ENCODE measurements at places on chromosomes 2 and 18.

DNA sequence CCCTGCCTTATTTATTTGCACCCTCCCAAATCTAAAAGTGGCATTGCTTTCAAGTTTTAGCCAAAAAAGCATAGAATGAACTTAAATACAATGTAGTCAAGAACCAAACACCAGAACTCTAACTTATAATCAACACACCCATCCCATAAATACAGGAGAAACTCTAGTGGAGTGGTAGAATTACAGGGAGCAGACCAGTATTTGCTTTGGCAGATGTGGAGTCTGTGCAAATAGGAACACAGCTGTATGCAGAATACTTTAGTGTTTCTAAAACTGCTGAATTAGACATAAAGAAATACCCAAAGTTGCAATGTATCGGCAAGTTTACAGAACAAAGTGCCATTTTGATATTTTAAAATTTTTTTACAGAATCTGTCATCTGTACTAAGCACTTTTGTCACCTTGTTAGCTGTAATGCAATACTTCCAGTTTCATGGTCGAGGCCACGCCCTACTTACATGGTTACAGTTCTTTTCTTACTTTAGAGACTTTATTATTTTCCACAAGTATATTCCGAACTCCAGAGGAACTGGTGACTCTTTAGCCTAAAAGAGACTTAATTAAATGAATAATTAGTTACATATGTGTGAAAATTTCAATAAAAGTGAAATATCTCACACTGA is 23.7 kb upstream of the COL5A2 start:
- no peak for DNase-seq

DNA sequence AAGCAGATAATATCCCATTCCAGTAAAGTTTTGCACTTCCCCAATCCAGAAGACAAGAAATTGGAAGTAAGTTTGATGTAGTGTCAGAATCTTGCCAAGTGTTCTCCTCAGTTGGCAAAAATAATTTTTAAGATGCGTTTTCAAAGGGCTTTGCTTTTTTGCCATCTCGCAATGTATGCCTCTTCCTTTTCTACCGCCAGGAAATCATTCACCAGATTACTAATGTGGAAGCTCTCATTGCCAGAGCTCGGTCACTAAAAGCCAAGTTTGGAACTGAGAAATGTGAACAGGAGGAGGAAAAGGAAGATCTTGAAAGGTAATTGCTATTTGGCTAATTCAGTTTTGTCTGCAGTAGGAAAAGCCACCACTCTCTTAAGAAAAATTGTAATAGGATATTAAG is 110.7 kb downstream of the RAB3GAP1 start:
- DNase-seq, result no peak

GRCh38 chr2:102053096-102053495 is 61.3 kb downstream of the IL1R2 start:
- DNase-seq, result no peak

DNA sequence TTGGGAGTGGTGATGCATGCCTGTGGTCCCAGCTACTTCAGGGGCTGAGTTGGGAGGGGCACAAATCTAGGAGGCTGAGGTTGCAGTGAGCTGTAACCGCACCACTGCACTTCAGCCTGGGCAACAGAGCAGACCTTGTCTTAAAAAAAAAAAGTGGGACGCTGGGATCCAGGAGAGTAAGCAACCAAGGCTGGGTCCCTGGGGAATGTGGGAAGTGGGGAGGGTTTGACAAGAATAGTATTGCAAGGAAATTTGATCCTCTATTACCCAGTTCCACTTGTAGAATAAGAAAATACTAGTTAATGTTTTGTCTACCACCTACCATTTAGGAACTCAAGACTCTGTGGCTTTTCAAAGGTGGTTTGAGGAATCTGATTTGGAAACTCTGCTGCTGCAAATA is 21.1 kb upstream of the DYTN start:
- DNase-seq, result no peak

DNA sequence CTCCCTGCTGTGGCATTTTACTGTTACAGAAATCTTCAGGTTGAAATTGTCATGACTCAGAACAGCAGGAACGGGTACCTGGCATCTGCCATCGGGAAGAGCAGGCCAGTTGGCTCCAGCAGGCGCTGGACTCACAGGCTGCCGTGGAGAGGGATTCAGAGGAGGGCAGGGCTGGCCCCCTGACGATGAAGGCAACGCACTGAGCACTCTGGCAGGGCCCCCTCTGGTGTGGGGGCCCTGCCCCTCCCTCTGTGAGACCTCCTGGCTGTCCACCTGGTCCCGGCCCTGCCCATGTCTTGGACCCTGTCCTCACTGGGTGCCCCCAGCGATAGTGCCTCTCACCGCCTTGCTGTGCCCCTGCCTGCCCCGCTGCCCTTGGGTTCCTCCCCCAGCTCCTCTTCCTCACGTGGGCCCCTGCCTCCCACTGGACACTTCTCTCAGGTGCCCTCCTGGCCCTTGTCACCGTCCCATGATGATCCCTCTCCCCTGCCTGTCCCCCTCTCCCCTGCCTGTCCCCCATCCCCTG is 23.3 kb upstream of the ALLC start:
- DNase-seq, result no peak

DNA sequence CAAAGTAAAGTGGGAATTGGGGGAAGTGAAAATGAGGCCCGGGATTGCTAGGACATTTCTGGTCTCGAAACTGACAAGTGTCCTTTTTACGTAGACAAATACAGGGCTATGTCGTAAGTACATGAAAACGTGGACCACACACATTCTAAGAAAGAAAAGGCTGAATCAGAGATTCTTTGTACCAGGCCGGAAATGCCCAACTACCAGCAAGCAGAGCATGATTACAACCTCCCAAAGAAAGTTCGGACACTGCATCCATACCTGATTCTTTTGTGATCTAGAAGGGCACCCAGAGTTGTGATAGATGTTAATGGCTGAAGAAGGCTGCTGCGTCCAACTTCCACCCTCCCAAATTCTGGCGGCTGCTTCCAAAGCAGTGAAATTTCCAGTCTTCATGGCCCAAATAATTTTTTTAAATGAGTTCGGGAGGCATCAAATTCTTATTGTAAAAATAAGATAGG is 1.7 kb downstream of the RBMS1 start:
- DNase-seq, result no peak

GRCh38 chr2:234830853-234831252 is 121.0 kb upstream of the SH3BP4 start:
- no peak for DNase-seq

GRCh38 chr2:237451643-237452469 is 35.2 kb upstream of the MLPH start:
- DNase-seq, result no peak

- DNase-seq, result no peak
Observed at GRCh38 chr2:196224756-196225155, 53.4 kb upstream of the STK17B start.

DNA sequence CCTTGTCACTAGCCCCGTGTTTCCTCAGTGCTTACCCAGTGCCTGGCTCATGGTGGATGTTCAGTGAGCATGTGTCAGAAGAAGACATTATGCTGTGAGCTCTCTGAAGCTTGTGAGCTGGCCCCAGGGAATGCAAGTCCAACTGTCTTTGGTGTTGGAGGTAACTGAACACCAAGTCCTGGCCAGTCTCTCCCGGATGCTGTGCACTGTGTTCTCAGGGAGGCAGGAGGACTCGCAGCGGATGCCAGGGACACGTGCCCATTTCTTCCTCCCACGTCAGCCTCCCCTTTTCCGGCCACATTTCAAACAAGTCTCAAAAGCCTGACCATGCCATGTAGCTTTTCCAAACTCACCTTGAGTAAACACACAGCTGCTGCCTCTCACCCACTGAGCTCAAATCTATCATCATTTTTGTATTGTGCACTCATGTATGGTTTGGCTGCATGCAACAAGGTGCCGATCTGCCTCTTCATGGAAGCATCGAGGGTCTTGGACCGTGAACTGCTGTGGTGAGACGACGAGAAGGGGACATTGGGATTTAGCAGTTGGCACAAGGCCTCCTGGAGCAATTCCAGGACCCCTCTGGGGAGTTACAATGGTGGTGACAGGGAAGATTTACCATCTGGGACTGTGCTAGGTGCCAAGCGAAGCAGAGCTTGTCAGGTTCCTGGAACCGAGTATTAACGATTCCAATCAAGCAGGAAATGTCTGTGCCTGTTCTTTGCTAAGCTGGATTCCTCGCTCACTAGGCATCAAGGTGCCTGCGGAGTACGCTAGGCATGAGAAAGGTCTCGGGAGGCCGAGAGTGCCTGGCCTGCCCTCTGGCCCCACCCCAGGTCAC is 44.4 kb upstream of the MGAT4A start:
- DNase-seq, result no peak

GRCh38 chr2:113127646-113128570 is 510 bp downstream of the IL1RN start:
- DNase-seq, result no peak

GRCh38 chr2:85436836-85437487 is 18.4 kb downstream of the SH2D6 start:
- no peak for DNase-seq

DNA sequence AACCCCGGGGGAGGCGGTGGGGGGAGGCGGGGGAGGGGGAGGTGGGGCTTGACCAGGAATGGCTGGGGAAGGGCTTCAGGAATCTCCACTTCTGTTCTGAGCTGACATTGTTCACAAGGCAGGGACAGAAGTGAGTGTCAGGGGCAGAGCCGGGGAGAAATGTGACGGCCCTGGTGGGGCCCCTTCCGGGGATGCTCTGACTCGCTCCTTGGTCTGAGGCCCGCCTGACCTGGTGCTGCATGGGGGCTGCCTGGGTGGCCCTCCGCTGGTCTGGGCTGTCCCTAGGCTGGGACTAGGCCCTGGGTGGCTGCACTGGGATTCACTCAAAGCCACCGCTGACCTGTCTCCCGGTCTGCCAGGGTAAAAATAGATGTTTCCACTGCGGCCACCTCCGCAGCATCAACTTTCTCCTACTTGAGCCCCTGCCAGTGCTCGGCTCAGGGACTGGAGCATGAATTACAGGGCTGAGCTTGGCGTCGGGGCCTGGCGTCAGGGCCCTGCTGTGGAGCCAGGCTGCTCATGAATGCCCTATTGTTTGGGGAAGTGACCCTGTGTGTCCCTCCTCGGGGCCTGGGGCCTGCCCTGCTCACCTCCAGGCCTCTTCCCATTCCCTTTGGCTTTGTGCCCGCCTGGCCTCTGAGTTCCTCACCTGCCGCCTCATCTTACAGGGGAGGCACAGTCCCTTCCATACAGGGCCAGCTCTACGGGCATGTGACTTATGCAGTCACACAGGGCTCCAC is 247.5 kb downstream of the DYSF start:
- DNase-seq, result no peak

- no peak for DNase-seq
Observed at GRCh38 chr2:109380502-109381326, 233.1 kb downstream of the SEPTIN10 start.

DNA sequence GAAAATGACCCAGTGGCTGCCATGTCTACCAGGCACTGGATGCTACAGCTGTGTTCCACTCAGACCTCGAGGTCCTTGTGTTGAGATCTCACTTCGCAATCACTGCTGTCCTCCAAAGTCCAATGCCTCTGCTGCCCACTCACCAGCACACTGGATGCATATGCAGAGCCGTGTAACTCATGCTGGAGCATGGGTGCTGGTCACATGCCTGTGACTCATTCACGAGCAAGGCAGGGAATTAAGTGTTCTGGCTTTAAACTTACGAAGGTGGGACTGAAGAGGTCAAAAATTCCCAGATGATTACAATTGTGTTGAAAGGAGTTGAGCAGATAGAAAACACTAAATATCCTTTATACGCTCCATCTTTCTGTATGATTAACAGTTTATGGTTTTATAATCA is 417.5 kb downstream of the NUP35 start:
- no peak for DNase-seq

- DNase-seq, result no peak
Observed at GRCh38 chr18:72063001-72063400, 481.1 kb downstream of the CBLN2 start.

DNA sequence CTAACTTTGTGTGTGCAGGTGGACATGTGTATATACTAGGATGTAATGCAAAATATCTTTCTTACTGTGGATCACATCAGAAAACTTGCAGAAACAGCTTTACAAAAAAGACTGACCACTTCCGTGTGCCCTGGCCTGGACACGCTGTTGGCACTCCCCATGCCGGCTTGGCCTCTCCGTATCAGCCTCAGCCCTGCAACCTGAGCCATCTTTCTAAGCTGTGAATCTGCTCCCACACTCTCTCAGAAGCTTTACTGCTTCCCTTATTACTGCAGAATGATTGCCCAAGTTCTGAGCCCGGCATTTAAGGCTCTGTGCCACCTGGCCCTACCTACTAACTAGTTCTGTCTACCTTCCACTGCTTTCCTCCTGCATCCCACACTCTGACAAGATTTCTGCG is 37.8 kb downstream of the MYO7B start:
- no peak for DNase-seq

GRCh38 chr2:25141120-25141519 is 27.3 kb downstream of the POMC start:
- no peak for DNase-seq

- no peak for DNase-seq
Observed at GRCh38 chr2:28447086-28447485, 48.8 kb upstream of the PLB1 start.

DNA sequence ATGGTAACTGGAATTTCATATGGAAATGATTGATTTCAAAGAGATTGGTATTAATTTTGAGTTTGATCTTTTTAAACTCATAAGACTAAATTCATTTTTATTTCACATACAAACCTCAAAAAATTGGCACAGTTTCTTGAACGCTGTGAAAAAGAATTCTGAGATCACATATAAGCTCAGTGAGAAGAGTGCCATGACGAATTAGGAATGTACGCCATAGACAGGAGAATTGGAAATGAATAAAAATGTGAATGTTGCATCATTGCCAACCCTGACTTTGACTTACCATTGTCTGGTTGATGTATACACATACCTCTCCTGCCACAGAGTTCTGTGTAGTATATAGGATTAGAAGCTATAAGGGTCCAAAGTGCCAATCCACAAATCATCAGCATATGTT is 290.4 kb upstream of the ZC3H15 start:
- DNase-seq, result no peak

DNA sequence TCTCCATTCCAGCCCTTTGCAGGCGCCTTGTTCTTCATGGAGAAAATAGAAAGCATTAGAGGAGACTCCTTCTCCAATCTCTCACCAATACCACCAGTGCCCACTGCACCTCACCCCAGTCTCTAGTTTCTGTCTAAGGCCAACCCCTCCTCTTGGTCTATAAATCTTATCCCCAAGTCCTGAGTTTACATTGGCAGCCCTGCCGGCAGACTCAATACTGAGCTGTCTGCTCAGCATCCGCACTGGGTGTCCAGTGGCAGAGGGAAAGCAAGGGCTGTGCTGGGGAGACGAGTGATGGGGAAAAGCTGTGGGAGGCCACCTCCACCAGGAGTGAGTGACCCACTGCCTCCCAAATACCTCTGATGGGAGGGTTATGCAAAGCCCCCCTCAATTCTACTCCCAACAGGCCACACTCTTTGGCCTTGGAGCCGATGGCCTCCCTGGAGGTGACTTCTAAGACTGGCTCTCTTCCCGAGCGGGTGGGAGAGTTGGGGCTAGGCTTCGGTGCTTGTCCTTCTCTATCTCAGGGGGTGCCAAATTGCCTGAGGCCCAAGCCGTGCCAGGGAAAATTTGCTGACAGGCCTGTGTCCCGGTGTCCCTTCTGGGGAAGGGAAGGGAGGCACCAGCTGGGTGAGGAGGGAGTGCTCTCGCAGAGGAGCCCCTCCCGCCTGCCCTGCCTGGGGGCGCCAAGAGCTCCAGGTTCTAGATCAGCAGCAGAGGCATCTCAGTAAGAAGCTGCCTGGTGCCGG is 165.2 kb upstream of the MSH6 start:
- DNase-seq, result no peak

- DNase-seq, result no peak
Observed at GRCh38 chr2:235765181-235765820, 271.5 kb downstream of the AGAP1 start.
